ENCODE measurements at places on chromosomes 1 and 21. TPM values are rescaled to one million over a fixed set of nuclear protein-coding genes. Genes with fewer than 3 reads are reported as not detected.

GRCh38 chr1:68121536-68121935 is 71.1 kb upstream of the DIRAS3 start:
- H3K4me3 ChIP-seq: no peak overlapping the region
- H3K36me3 ChIP-seq: no peaks in the 10 kb centered on the region
- no peak overlapping the region for H3K27ac ChIP-seq
- H3K27me3 ChIP-seq: no peaks in the 10 kb centered on the region
- H3K4me1 ChIP-seq: no peaks in the 10 kb centered on the region

DNA sequence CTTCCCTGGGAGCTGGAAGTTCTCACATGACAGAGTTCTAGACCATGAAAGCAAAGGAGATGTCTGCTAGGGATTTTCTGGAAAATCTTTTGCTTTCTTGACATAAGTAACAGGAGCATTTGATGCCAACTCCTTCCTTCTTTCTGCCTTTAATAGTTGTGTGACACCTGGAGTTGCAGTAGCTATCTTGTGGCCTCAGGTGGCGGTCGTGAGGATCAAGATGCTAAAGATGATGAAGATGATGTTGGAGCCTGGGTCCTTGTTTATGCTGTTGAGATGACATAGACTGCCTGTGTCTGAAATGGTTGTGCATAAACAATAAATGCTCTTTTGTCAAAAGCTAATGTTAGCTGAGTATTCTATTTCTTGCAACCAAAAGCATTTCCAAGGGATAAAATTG is 32.7 kb upstream of the KIRREL1 start:
- no peak overlapping the region for H3K27ac ChIP-seq
- H3K36me3 ChIP-seq: no peaks in the 10 kb centered on the region
- no peaks in the 10 kb centered on the region for H3K4me1 ChIP-seq
- no peak overlapping the region for H3K4me3 ChIP-seq
- H3K27me3 ChIP-seq: peaks cover 8% of the 10 kb centered on the region
- no peak for DNase-seq

- no peaks in the 10 kb centered on the region for H3K36me3 ChIP-seq
- DNase-seq: no peak
- no peaks in the 10 kb centered on the region for H3K4me1 ChIP-seq
- no peaks in the 10 kb centered on the region for H3K27me3 ChIP-seq
These were observed 334.0 kb upstream of the PRMT6 start for GRCh38 chr1:106722466-106722865.

GRCh38 chr21:25126564-25126963 is 480.7 kb downstream of the MRPL39 start:
- H3K4me3 ChIP-seq: no peak overlapping the region
- no peaks in the 10 kb centered on the region for H3K4me1 ChIP-seq
- no peak overlapping the region for H3K27ac ChIP-seq
- H3K27me3 ChIP-seq: no peaks in the 10 kb centered on the region
- no peaks in the 10 kb centered on the region for H3K36me3 ChIP-seq

PCSK9 gene
- total RNA-seq: not detected

All from gastrocnemius medialis (tissue), 4 donors.